HS-27A (cell line): ENCODE measurements at places on chromosomes 6 and 20.

DNA sequence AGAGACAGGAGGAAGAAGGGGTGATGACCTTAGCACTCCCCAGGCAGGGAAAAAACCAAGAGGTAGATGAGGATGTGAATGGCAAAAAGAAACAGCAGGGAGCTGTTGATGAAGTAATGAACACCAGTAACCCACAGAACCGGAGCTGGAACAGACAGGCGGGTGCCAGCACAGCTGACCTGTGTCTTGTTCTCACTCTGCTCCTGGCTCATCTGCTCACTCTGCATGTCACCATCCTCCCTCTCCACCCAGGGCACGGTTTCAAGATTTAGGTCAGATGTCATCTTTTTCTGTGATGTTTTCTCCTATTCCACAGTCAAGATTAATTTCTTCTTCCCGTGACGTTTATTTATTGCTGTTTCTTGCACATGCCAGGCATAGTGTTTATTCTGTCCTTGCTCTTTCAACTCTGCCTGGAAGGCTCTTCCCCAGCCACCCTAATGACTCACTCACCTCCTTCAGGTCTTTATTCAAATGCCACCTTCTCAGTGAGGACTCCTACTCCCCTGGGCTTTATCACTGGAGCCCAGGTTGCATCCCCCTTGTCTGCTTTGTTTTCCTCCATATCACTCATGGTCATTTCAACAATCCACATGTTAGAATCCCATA lies 164.5 kb upstream of the HDAC2 start:
- DNase-seq, result no peak

DNA sequence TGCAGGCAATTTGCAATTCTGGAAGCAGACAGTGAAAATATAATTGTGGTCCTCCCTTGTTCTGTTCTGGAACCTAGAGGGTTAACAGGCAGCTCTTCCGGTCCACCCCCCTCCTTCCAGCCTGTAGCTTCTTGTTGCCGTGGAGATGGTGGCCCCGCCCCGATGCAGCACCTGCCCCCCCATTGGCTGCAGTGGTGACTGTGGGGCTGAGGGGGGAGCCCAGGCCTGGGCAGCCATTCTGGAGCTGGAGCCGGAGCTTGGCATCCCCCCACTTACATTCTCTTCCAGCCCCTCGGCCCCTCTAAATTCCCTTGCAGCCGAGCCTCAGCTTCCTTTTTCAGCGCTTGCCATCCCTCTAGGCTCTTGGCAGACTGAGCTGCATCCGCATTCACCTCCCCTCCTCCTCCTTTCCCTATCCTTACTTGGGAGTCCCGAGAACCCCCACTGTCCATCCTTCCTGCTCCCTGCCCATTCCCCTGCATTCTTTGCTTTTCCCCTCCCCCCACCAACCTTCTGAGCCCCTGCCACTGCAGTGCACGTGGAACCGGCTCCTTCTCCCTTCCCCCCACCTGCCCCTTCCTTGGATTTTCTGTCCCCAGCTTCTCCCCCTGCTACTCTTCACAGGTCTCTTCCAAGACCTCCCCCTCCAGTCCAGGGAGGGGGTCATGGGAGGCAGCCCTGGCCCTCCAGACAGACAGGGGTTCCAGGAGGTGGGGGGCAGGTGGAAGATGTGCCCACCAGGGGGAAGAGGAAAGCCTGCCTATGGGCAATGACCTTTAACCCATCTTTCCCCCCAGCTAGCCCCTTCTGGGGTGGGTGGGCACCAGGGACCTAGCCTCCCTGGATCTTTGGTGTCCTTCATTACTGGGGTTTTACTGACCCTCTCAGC lies 11.4 kb downstream of the SYNGAP1 start:
- DNase-seq, result no peak

- no peak for DNase-seq
These were observed 212.7 kb upstream of the AGPAT4 start for GRCh38 chr6:161486361-161487216.

DNA sequence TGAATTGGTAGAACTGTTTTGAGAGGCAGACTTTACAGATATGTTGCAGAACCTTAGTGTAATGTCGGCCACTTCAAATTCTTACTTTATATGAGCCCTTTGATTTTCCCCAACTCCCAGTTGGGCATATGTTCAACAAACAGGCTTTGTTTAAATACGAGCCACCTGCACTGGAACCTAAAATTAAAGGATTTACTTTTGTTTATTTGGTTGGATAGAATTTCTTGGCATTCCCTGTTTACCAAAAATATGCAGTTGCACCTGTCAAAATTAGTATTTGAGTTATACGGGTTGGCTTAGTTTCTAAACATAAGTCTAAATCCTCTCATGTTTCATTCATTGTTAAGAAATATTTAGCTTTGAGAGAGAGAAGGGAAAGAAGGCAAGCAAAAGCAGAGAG lies 2.4 kb upstream of the GLYATL3 start:
- no peak for DNase-seq

- no peak for DNase-seq
These were observed 79.7 kb downstream of the RNF217 start for GRCh38 chr6:125041740-125042459.

DNA sequence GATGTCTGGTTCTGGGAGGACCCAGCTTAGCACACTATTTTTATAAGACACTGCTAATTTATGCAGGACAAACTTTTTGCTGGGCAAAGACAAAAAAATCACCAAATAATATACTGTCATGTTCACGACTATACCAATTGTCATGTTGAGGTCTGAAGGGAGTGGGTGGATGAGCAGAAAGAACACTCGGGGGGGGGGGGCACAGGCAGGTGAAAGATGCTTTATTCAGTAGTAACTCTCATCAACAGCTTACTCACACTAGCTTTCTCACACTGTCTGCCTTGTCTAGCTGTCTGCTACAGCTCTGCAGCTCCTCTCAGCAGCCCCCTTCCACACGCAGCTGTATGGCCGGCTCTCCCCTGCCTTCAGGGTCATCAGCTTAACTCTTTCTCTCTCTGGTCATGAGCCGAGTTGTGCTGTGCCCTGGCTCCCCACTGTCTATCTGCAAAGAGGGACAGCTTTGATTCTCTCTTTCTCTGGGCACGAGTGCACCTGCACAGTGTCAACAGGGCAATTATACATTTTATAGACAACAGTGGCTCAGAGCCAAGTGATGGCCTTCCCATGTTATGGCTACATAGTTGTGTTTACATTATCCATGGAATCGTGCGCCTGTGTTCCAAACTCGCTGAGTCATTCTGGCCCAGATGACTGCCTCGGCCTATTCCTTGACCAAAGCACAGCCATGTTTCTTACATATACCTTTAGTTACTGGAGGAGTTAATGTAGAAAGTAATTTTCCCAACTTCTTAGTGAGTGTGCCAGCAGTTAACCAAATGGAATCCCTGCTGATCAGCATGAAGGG lies 187.7 kb upstream of the PRSS16 start:
- DNase-seq, result no peak

- DNase-seq, result no peak
These were observed 41.3 kb downstream of the SPDEF start for GRCh38 chr6:34514593-34515472.

GRCh38 chr6:9335431-9335830 lies 900.1 kb upstream of the SLC35B3 start:
- no peak for DNase-seq

DNA sequence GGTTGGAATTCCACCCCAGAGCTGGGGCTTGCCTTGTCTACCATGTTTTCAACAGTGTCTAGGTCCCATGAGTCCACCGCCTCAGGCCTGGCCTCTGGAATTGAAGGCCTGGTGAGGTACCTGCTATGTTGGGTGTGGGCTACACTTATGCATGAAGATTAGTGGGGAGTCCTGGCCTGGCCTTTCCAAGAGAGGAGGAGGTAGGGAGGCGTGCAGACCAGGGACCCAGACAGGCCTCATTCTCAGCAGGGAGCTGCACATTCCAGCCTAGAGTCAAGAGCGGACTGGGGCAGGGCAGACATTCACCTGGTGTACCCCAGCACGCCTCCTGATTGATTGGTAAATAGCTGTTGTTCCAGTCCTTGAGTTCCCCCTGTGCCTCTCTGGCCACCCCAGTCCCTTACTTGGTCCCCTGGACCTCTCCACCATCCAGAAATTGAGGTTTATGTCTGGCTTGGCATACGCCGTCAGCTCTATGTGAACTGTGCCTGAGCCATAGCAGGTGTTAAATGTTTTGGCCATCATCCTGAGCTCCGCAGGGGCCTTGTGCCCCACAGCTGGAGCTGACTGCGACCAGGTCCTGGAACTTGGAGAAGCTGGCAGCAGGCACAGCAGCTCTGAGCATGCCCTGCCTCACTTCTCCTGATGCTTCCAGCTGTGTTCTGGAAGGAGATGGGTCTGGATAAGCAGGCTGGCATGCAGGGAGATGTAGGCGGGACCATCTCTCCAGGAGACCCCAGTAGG lies 8.2 kb upstream of the VEGFA start:
- no peak for DNase-seq
